ENCODE measurements at places on chromosomes 6 and 20.

- no peak for DNase-seq
Observed at GRCh38 chr6:154169193-154169847, 130.3 kb downstream of the OPRM1 start.

DNA sequence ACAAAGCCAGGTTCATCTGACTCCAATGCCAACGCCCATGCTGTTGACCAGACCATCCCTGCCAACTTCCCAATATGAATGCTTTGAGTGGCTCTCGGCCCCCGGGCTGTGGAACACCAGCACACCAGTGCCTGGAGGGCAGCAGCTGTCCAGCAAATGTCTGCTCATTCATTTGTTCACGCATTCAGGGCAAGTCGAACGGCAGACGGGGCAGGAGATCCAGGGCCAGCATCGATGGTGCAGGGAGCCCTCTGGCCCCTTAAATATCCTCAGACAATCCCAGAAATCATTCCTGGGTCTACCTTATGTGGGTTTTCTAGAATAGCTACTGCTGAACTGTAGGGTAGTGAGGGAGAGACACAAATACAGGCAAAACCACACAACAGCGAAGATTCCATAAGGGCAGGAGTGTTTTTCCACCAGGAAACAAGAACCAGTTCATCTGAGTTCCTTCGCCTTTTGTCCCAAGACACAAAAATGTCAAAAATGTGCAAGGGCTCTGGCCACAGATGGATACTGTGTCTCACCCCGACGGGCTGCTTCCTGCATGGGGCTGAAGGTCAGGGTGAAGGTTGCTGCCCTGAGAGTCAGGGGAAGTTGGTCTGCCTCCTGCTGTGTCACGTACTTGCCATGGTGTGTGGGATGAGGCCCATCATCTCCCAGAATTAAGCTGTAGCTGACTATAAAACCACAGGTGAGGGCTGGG lies 15.5 kb downstream of the RIPOR3 start:
- DNase-seq, result no peak

- DNase-seq, result no peak
Observed at GRCh38 chr6:160013987-160014868, 45.3 kb downstream of the IGF2R start.

DNA sequence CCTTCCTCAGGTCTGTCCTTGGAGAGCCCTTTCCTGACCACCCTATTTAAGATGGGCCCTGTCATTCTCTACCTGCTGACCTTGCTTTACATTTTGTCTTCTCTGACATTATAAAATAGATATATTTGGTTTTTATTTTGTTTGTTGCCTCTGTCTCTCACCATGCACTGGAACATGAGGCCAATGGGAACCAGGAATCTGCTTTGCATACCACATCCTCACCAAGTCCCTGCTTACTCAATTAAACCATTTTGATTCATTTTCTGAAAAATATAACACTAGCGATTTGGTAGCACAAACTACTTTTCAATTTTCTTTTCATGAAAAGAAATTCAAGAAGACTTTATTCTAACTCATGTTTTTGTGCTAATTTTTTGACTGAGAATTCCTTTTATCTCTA lies 32.8 kb upstream of the POPDC3 start:
- DNase-seq, result no peak

- DNase-seq, result no peak
Observed at GRCh38 chr6:135831016-135831415, 20.5 kb upstream of the PDE7B start.

DNA sequence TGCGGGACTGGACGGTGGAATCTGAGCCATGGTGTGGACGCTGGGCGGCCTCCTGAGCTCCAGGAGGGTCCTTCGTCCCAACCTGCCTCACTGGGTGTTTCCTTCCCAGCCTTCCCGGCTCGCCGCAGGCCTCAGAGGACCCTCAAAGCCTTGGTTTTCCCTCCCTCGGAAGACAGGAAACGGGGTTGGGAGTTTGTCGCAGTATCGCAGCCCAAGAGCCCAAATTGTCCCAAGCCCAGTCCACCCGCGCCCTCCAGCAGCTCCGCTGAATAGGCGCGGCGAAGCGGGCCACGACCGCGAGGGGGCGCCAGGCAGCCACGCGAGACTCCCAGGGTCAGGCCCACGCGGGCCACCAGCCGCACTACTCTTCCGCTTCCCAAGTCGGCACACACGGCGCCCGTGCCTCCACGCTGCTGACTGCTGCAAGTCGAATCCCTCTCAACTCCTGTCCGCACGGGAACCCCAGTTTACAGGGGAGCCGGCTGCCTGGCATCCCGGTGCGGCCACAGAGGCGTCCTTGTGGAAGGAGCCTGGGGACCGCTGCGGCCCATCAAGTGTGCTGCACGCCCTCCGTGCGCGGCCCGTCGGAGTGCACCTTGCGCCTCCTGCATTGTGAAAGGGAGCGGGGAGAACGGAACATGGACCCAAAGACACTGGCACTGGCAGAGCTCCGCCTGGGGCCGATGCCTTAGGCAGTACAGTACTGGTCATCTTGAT lies 40.4 kb upstream of the HMGA1 start:
- DNase-seq, result peak; percentile 96

DNA sequence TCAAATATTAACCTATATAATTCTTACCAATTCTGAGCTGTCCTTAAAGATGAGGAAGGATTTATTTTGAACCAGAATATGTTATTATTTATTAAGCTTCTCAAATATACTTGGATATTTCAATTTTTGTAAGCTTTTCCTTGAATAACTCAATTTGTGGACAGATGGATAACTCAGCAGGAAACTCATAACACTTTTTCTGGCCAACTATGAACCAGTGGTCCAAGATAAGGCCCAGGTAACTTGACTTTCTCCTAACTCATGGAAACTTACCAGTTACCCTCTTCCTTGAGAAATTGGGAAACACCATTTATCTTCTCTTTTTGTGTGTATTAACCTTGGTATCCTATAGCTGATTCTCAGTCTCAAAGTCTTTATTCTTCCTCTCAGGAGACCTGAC lies 427.5 kb upstream of the SYNCRIP start:
- DNase-seq, result no peak

GRCh38 chr6:109236115-109237076 lies 141.1 kb downstream of the CEP57L1 start:
- no peak for DNase-seq

DNA sequence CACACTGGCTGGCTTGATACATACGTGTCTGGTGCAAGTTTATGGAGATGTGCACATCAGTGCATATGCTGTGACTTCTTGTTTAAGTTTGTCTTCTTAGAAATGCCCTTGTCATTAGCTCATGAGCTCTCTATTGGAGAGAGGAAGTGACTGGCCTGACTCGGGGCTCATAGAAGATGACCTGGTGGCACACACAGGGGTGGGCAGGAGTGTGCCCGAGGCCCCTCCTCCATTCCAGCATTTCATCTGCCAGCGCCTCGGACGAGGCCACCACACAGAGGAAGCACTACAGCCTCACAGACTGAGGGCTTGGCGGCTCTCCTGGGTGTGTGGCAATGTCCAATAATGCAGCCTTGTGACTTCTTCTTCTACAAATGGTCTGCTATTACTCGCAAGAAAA lies 109.7 kb downstream of the FAM120B start:
- no peak for DNase-seq

Data from AG20443 (cell line).